ENCODE measurements at places on chromosomes 7 and 10.

DNA sequence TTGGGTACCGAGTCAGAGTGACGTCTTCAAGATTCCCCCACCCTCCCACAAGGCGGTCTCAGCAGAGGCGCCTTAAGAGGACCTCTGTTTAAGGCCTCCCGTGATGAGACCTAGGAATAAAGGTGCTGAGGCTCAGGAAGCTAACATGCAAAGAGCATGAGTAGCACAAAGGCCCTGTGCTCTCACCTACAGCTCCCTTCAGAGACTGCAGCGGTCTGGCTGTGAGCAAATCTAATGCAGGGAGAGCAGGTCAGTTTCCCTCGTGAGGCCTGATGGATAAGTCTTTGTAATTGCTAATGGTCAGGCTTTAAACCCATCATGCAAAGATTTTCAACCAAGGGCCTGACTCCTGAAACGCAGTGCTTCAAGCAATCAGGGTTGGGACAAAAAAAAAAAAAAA, 909.3 kb upstream of the GHITM start:
- DNase-seq = no peak

DNA sequence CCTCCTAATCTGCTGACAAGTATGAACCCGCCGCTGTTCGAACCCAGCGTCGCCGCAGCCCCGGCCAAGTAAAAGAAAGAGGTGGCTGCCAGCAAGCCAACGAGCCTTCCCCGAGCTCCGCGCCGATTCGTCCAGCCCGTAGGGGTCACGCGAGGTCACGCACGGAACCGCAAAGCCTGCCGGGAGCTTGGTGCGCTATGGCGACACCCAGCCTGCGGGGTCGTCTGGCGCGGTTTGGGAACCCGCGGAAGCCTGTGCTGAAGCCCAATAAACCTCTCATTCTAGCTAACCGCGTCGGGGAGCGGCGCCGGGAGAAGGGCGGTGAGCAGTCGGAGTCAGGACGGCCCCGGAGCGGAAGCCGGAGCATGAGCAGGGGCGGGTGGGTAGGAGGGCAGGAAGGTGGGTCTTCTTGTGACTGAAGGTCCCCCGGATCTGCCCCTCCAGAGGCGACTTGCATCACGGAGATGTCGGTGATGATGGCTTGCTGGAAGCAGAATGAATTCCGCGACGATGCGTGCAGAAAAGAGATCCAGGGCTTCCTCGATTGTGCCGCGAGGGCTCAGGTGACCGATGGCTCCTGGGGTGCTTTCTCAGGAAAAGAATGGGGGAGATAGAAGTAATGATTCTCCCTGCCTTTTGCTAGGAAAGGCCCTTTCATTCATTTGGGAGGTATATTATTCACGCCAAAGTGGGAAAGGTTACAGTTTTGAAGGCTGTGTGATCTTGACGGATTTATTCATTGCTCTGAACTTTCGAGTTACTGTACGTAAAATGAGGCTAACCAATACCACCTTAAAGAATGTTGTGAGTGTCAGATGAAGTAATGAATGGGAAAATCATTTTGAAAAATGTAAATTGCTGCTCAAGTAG, at the start of gene CHCHD1:
Gene CHCHD1 (plus strand): TSS at position 170 of the 870 bp plus-strand sequence. CDS start 28 bp downstream, at position 198.
- peak; percentile 95 for DNase-seq

- no peak for DNase-seq
Measured at GRCh38 chr7:29239638-29240037, 45.1 kb downstream of the CHN2 start.

DNA sequence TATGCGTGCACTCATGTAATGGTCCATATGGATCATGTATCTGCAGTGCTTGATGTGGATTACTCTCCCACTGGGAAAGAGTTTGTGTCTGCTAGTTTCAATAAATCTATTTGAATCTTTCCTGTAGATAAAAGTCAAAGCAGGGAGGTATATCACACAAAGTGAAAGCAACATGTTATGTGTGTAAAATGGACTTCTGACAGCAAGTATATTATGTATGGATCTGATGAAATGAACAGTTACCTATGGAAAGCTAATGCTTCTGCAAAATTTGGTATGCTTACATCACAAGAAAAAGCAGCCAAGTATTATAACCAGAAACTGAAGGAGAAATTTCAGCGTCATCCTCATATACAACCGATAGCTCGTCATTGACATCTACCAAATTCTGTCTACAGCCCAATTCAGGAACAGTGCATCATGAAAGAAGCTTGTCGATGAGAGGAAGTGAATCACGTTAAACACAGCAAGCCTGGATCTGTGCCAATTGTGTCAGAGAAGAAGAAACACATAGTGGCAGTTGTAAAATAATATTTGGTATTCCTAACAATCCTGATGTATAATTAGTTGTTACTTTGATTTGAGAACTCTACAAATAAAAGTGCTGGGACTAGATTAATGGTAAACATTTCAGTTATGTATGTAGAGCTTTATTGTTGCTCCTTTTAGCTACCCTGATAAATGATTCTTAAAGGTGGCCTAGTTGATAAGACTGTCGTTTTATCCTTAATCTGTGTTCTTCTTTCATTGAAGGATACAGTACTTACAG, 14.2 kb upstream of the SYPL1 start:
- no peak for DNase-seq

Measured in D721Med (cell line).